ENCODE measurements at places on chromosomes 6 and 20.

DNA sequence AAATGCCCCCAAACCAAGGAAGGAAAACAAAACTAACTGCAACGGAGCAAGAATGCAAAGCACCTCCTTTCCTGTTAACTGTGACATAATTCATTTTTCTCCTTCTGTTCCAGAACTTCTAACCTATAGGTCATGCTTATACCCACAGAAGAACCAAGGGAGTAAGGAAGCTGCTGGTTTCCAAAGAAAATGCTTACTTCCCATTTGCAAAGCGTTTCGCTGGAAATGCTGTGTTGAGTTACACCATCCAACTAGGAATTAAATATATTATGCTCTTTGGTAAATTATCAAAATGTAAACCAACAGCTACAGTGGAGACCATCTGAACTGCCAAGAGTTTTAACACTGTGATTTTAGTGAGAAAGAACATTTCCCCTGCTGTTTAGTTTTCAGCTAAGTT is 42.9 kb downstream of the ATXN1 start:
- DNase-seq = no peak

DNA sequence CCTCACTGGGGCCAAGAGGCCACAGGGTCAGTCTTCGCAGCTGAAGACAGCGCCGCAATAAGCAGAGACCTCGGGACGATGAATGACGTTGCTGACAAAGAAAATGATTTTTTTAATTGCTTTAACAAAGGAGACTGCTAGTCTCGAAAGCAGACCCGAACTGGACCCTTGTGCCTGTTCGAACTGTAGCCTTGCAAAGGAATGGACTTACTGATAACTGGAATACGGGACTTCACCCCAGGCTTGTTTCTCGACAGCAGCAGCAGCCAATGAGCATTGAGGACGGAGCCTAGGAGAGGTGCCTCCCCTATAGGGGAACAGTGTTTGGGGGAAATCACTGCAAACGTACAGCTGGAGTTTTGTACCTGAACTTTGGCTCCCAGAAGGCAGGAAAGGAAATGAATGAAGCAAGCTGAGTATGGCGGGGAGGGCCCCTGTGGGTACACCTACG is 1.3 kb upstream of the TAF4 start:
- DNase-seq = peak; percentile 56

GRCh38 chr6:133207754-133208153 is 33.4 kb upstream of the EYA4 start:
- DNase-seq = no peak

- peak; percentile 12 for DNase-seq
Observed at GRCh38 chr6:89270951-89271721, 44.0 kb downstream of the GABRR2 start.

- no peak for DNase-seq
Observed at GRCh38 chr6:34709386-34709785, 12.8 kb upstream of the ILRUN start.

GRCh38 chr6:31203345-31203979 is 33.0 kb upstream of the POU5F1 start:
- no peak for DNase-seq

DNA sequence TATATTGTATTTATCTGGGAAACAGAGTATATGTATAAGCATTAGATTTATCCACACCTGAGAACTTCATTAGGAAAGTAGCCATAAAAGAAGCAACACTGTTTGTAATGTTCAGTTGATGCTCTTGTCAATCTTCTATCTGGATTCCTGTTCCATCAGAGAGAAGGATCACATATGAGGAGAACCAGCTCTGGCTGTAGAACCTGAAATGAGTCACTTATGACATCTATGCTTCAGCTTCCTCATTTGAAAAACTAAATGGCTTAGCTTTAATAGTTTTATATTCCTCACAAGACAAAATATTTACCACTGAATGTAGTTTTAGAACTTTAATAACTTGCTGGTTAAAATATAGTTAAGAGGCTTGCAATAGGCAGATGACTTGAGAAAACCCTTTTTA is 144.7 kb downstream of the TASP1 start:
- DNase-seq = no peak

GRCh38 chr20:58251979-58252591 is 23.6 kb upstream of the ANKRD60 start:
- no peak for DNase-seq

GRCh38 chr6:125871365-125871764 is 80.6 kb downstream of the NCOA7 start:
- DNase-seq = no peak

GRCh38 chr6:143570147-143570853 is 58.8 kb upstream of the FUCA2 start:
- no peak for DNase-seq

- no peak for DNase-seq
Observed at GRCh38 chr20:6519556-6519955, 247.9 kb upstream of the BMP2 start.

- DNase-seq = no peak
Observed at GRCh38 chr6:108771421-108771820, 76.8 kb upstream of the ARMC2 start.

DNA sequence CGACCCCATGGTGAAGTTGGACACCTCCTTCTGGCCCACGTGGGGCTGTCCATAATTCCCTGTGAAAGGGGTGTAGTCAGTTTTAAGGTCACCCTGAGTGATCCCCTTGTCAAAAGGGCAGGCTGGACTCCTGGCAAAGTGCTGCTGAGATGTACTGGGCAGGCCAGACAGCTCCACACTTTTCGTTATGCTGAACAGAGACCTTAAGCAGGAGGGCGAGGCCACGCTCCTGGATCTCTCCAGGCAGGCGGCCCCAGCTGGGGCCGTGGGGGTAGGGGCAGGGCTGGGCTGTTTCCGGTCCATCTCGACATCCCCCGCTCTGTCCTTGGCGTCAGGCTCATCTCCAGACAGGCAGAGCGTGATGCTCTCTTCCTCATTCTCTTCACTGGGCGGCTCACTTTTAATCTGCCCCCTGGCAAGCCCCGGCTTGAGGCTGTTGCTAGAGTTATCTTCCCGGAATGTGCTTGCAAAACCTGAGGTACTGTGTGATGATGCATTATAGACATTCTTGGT is 56.7 kb downstream of the GJA10 start:
- DNase-seq = no peak

- DNase-seq = no peak
Observed at GRCh38 chr6:12138936-12139335, 126.8 kb downstream of the HIVEP1 start.

- no peak for DNase-seq
Observed at GRCh38 chr6:125587666-125588632, 161.5 kb upstream of the HEY2 start.

- no peak for DNase-seq
Observed at GRCh38 chr6:12068899-12069557, 56.9 kb downstream of the HIVEP1 start.

- DNase-seq = no peak
Observed at GRCh38 chr6:166737261-166737660, 110.2 kb upstream of the RPS6KA2 start.

DNA sequence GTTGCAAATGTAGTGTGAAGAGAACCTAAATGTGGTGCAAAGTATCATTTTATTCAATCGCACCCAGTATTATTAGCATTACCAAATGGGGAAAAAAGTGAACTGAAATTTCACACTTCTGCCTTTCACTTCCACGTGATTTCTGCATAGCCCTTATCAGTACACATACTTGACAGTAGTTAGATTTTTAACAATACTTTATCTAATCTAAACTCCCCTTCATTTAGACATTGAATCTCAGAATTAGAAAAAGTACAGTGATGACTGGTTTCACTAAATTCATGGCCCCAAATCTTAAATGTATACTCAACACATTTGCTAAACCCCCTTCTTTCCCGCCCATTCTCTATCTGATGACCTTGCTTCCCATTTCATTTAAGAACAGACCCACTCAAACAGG is 14.3 kb downstream of the STX7 start:
- no peak for DNase-seq

DNA sequence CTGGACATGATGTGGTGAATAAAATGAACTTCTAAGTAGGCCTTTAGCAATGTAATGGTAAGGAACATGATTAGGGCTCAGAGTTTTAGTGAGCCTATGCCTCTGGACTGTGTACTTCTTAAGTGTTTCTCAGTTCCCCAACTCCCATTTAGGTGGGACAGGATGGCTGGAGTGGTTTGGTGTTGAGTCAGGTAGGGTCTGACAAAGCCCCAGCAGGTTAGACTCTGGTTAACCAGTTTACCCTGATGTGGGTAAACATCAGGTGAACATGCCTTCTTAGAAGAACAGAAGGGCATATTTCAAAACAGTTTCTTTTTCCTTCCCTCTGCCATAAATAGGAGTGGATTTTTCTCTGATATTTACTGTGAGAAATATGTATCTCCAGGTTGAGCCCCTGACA is 1548.7 kb downstream of the GRIK2 start:
- no peak for DNase-seq

GRCh38 chr20:55576981-55577380 is 428.3 kb downstream of the CBLN4 start:
- no peak for DNase-seq

DNA sequence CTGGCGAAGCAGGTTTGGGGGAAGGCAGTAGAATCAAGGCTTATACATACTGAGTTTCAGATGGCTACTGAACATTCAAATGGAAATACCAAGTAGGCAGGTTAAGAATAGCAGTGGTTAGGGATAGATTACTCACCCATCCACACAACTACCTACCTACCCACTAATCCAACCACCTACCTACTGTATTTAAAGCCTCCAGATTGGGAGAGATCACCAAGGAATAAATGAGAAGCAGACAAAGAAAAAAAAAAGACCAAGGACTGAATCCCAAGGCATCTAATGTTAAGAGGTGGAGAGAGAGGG is 68.3 kb upstream of the SMIM29 start:
- DNase-seq = no peak

GRCh38 chr6:10101551-10102252 is 313.2 kb downstream of the TFAP2A start:
- DNase-seq = no peak

DNA sequence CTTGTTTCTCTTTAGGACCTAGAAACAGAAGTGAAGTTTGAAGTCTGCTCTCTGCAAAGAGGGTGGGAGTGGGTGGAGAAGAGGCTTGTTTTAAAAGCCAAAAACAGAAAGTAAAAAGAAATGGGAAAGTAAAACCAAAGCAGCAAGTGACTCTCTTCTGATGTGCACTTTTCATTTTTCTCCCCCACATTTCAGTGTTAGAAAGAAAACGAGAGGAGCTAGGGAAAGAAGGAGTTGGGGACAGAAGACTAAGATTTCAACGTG is 1.3 kb downstream of the C6orf141 start:
- no peak for DNase-seq

- no peak for DNase-seq
Observed at GRCh38 chr6:138161088-138161337, 726 bp upstream of the ARFGEF3 start.

- no peak for DNase-seq
Observed at GRCh38 chr6:155084431-155085123, 89.5 kb downstream of the TIAM2 start.

- no peak for DNase-seq
Observed at GRCh38 chr6:115972679-115973078, 88.0 kb downstream of the FRK start.

GRCh38 chr20:61220131-61220530 is 31.9 kb upstream of the CDH4 start:
- no peak for DNase-seq

GRCh38 chr6:121201105-121201504 is 133.2 kb downstream of the TBC1D32 start:
- no peak for DNase-seq

- DNase-seq = no peak
Observed at GRCh38 chr6:167143041-167143440, 14.7 kb downstream of the GPR31 start.

GRCh38 chr6:43796903-43797890 is 27.2 kb downstream of the VEGFA start:
- no peak for DNase-seq

- DNase-seq = no peak
Observed at GRCh38 chr6:45661661-45662060, 283.9 kb upstream of the SUPT3H start.

- no peak for DNase-seq
Observed at GRCh38 chr6:48151142-48151541, 40.1 kb upstream of the PTCHD4 start.

GRCh38 chr20:47789081-47789763 is 3.9 kb upstream of the SULF2 start:
- DNase-seq = no peak

DNA sequence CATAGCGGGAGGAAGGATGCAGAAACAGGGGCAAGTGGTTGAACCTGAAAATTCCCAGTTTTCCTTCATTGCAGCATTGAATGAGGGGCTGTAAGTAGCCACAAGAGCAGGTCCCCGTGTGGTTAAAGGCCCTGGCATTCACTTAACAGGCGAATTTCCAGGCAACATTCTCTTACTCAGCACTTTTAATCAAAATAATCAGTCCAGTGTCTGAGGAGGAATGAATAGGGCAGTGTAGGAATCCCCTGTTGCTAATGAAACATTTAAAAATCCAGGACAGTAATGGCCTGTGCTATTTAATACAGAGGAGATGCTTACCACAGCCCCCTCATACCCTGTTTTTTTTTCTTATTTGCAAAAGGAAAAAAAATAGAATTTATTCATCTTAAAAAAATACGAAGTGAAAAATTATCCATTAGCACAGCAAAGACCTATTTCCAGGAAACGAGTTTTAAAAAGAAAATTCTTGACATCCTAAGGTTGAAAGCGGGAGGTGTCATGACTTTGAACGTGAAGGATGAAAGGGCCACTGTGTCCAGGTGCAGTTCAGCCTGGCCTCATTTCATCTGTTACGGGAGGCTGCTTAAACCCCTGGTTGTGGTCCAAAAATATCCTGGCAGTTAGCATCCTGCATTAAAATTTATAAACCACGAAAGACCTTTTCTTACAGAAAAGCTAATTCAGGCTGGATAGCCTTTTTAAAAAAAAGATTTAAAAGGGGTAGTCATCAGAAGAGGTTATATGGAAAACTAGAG is 20.2 kb downstream of the MYLK4 start:
- no peak for DNase-seq

- no peak for DNase-seq
Observed at GRCh38 chr6:1536526-1537429, 72.9 kb upstream of the FOXC1 start.

GRCh38 chr6:51934098-51934497 is 153.3 kb downstream of the PKHD1 start:
- peak; percentile 12 for DNase-seq

GRCh38 chr6:1363729-1364572 is 25.4 kb upstream of the FOXF2 start:
- DNase-seq = no peak

GRCh38 chr20:38844963-38845362 is 39.5 kb downstream of the PPP1R16B start:
- no peak for DNase-seq

DNA sequence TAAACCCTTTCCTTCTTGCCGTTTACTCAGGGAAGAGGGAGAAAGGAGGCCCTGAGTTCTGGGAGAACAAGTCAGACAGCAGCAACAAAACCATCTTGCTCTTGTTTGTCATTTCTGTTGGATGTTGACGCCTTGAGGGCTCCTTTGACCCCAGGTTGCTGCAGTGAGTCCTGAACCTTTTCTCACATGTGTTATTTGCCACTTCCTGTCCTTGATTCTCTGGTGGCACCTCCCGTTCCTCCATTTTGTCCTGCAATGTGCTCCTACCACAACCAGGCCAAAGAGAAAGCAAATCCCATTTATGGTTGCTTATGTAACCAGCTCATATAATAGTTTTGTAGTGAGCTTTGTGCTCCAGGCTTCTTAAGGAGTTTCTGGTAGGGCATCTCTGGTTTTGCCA is 66.6 kb upstream of the ADGRF4 start:
- DNase-seq = no peak
